NCI-H2107 (cell line): ENCODE measurements at places on chromosomes 1 and 21.

GRCh38 chr1:221157026-221157761 lies 278.0 kb downstream of the HLX start:
- no peak for DNase-seq

- peak; percentile 6 for DNase-seq
Measured at GRCh38 chr1:154773551-154773950, 96.5 kb downstream of the KCNN3 start.

- no peak for DNase-seq
Measured at GRCh38 chr1:87464022-87464490, 135.4 kb downstream of the LMO4 start.

GRCh38 chr1:70517444-70517843 lies 106.4 kb downstream of the CTH start:
- no peak for DNase-seq

DNA sequence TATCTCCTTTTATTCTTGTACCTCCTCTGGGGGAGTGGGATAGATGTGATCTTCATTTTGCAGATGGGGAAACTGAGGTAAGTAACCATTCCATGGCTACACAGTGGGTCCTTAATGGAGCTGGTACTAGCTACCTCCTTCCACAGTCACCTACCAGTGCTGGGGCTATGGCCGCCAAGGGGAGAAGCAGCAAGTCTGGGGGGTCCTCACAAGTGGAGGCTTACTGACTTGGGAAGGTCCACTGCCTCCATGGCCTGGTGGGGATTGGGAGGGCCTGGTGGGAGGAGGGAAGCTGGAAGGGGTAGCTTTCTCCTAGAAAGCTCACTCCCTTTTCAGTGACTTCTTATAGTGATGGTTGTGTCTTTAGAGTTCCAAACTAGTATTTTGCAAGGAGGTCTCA lies 5.9 kb upstream of the FOXO6 start:
- DNase-seq: no peak

- DNase-seq: no peak
Measured at GRCh38 chr1:53771648-53772047, 32.7 kb upstream of the GLIS1 start.
